ENCODE measurements at places on chromosomes 6 and 20.

GRCh38 chr6:158722176-158722729 is 72.4 kb downstream of the SYTL3 start:
- no peaks in the 10 kb centered on the region for H3K27me3 ChIP-seq
- peaks cover 7% of the 10 kb centered on the region for H3K4me1 ChIP-seq
- DNase-seq = no peak
- H3K36me3 ChIP-seq = no peaks in the 10 kb centered on the region
- H3K27ac ChIP-seq = no peak overlapping the region
- no peak overlapping the region for H3K4me3 ChIP-seq

DNA sequence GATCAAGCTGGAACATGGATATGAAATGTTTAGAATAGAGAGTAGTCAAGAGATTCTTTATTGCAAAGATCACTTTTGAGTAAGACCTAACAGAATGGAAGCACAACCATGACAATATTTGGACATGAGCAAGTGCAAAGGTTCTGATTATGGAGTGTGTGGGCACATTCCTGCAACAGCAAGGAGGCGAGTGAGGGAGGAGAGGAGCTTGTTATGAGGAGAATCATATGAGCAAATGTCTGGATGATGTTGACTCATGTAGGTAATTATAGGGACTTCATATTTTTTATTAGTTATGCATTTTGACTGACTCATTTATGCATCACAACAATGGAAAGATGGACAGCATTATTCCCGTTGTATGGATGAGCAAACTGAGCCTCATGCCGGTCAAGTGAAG is 100.8 kb upstream of the SLC35B3 start:
- no peaks in the 10 kb centered on the region for H3K4me1 ChIP-seq
- DNase-seq = no peak
- H3K27me3 ChIP-seq = no peaks in the 10 kb centered on the region
- no peak overlapping the region for H3K27ac ChIP-seq
- H3K4me3 ChIP-seq = no peak overlapping the region

- H3K4me3 ChIP-seq = no peak overlapping the region
- peaks cover 11% of the 10 kb centered on the region for H3K36me3 ChIP-seq
- no peaks in the 10 kb centered on the region for H3K4me1 ChIP-seq
- no peak overlapping the region for H3K27ac ChIP-seq
- DNase-seq = no peak
- H3K27me3 ChIP-seq = no peaks in the 10 kb centered on the region
Measured at GRCh38 chr20:10415013-10415650, 18.9 kb downstream of the MKKS start.

- H3K27me3 ChIP-seq = no peaks in the 10 kb centered on the region
- no peaks in the 10 kb centered on the region for H3K4me1 ChIP-seq
- no peak for DNase-seq
- no peak overlapping the region for H3K4me3 ChIP-seq
Measured at GRCh38 chr6:78525976-78526375, 341.4 kb upstream of the IRAK1BP1 start.

DNA sequence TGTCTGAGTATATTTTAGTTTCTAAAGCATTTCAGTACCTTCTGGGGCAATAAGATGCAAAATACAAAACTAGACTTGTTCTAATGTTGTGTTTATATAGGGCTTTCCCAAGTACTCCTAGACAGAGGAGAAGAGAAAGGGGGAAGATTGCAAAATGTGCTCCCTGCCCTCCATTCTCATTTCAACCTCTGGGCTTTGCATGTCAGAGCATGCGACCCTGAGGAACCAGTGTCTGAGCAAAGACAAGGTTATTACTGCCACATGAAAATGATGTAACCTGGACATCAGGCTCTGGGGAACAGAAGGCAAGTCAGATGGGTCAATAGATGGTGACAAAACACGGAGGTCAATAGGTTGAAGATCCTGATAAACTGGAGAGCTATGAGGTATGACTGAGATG is 253.5 kb upstream of the TCF21 start:
- H3K4me3 ChIP-seq = no peak overlapping the region
- H3K4me1 ChIP-seq = no peaks in the 10 kb centered on the region
- H3K27me3 ChIP-seq = no peaks in the 10 kb centered on the region
- no peaks in the 10 kb centered on the region for H3K36me3 ChIP-seq
- no peak overlapping the region for H3K27ac ChIP-seq

GRCh38 chr6:164927288-164928056 is 381.9 kb downstream of the C6orf118 start:
- H3K4me1 ChIP-seq = no peaks in the 10 kb centered on the region
- peak; percentile 87 for DNase-seq
- H3K27me3 ChIP-seq = no peaks in the 10 kb centered on the region
- H3K36me3 ChIP-seq = no peaks in the 10 kb centered on the region
- H3K27ac ChIP-seq = no peak overlapping the region

DNA sequence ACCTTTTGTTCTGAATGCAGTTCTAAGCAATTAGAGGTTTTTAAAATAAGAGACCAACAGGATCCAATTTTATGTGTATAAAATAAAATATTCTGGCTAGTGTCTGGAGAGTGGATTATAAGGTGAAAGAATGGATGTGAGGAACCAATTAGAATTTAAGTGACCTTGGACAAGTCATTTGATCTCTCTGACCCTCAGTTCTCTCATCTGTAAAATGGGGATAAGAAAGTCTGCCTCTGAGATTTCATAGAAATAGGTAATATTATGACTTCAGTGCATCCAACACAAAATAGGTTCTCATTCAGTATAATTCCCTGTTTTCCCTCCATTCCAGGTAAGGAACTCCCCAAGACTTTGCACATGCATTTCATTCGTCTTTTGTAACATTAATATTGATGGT is 18.9 kb downstream of the CASS4 start:
- H3K4me3 ChIP-seq = no peak overlapping the region
- no peaks in the 10 kb centered on the region for H3K27me3 ChIP-seq
- H3K4me1 ChIP-seq = no peaks in the 10 kb centered on the region
- DNase-seq = no peak

DNA sequence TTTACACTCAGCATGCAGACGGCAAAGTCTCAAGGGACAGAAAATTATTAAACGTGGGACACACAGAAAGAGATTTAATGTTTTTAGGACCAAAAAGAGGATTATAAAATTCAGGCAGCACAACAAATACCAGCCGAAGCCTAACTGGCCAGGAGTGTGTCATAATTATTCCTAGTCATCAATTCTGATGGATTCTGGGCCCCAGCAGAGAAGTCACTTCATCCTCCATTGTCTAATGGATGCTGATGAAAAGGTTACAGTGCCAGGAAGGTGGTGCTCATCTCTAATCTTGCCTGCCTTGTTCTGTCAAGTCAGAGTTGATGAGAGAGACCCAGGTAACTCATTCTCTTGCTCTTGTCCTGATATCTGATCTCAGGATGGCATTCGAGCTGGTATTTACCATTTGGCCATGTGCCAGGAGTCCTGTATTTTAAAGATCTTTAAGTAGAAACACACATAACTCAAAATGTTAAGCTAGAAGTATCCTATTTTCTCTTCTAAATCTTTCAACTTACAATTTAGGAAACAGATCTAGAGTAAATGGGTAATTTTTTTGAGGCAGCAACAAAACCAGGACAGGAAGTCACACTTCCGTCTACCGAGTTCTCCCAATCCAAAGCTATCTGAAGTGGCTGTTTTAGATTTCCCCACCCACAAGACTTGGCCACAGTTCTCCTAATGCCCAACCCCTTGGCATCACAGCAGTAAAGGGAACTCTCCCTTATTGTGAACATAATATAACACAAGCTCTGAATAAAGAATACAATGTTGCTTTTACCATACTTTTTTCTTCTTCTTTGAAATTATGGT is 50.0 kb downstream of the ADAT2 start:
- H3K36me3 ChIP-seq = no peaks in the 10 kb centered on the region
- no peak overlapping the region for H3K27ac ChIP-seq
- H3K4me3 ChIP-seq = no peak overlapping the region
- no peaks in the 10 kb centered on the region for H3K27me3 ChIP-seq
- DNase-seq = no peak
- H3K4me1 ChIP-seq = no peaks in the 10 kb centered on the region

- H3K27me3 ChIP-seq = no peaks in the 10 kb centered on the region
- H3K4me3 ChIP-seq = no peak overlapping the region
- H3K27ac ChIP-seq = no peak overlapping the region
- no peaks in the 10 kb centered on the region for H3K36me3 ChIP-seq
Measured at GRCh38 chr6:131692589-131692988, 8.6 kb downstream of the OR2A4 start.

DNA sequence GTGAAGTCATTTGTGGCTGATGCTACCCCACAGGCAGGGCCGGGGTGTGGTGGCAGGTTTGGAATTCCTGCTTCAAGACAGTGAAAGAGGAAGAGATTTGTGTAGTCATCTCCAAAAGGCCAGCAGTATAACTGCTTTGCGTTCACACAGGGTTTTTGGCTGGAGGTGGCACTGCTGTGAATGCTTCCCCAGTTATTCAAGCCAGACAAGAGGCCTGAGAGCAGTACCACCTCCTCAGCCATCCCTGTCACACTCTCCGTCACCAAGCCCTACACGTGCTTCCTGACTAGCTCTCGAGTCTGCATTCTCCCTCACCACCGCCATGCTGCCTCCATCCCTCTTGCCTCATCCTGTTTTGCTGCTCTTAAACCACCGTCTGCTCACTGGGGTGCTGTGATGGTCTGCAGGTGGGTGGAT is 23.9 kb downstream of the ARMC2 start:
- no peak overlapping the region for H3K4me3 ChIP-seq
- no peak overlapping the region for H3K27ac ChIP-seq
- H3K4me1 ChIP-seq = peaks cover 3% of the 10 kb centered on the region
- no peaks in the 10 kb centered on the region for H3K27me3 ChIP-seq
- DNase-seq = no peak
- no peaks in the 10 kb centered on the region for H3K36me3 ChIP-seq

GRCh38 chr6:31908791-31909190 is 6.9 kb upstream of the ZBTB12 start:
- H3K4me1 ChIP-seq = peaks cover 7% of the 10 kb centered on the region
- DNase-seq = no peak
- no peak overlapping the region for H3K27ac ChIP-seq
- no peaks in the 10 kb centered on the region for H3K27me3 ChIP-seq
- no peaks in the 10 kb centered on the region for H3K36me3 ChIP-seq
- H3K4me3 ChIP-seq = no peak overlapping the region

DNA sequence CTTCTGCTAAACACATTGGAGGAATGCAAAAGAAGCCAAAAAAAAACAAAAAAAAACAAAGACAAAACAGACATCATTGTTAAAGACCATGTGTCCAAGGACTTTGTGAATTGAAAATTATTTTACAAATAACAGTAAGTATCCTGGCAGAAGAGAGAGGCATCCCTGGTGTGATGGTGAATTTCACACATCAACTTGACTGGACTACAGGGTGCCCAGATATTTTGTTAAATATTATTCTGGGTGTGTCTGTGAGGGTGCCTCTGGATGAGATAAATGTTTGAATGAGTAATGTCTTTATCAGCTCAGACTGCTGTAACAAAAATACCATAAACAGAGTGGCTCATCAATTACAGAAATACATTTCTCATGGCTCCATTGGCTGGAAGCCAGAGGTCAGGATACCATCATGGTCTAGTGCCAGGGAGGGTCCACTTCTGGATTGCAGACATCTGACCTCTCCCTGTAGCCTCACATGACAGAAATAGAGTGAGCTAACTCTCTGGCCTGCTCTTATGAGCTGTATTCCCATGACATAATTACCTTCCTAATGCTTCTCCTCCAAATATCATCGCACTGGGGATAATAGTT is 12.2 kb upstream of the C6orf118 start:
- no peak for DNase-seq
- no peak overlapping the region for H3K4me3 ChIP-seq
- H3K27ac ChIP-seq = no peak overlapping the region
- H3K4me1 ChIP-seq = no peaks in the 10 kb centered on the region
- no peaks in the 10 kb centered on the region for H3K36me3 ChIP-seq
- H3K27me3 ChIP-seq = no peaks in the 10 kb centered on the region

DNA sequence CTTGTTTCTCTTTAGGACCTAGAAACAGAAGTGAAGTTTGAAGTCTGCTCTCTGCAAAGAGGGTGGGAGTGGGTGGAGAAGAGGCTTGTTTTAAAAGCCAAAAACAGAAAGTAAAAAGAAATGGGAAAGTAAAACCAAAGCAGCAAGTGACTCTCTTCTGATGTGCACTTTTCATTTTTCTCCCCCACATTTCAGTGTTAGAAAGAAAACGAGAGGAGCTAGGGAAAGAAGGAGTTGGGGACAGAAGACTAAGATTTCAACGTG is 1.3 kb downstream of the C6orf141 start:
- H3K4me3 ChIP-seq = peak overlapping the region; percentile 97
- H3K36me3 ChIP-seq = peaks cover 6% of the 10 kb centered on the region
- peaks cover 13% of the 10 kb centered on the region for H3K4me1 ChIP-seq
- H3K27ac ChIP-seq = no peak overlapping the region

DNA sequence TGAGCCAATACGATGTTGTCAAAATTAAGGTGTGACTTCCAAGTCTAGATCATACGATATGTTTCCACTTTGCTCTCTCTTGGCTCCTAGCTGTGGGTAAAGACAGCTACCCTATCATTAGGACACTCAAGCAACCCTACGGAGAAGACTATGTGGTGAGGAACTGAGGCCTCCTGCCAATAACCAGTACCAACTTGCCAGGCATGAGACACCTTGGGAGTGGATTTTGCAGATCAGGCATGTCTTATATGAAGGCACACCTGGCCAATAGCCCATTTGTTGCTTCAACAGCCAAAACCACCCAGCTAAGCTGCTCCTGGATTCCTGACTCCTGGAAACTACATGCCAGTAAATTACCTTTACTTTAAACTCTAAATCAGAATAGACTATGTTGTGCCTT is 863.4 kb downstream of the DHX35 start:
- no peaks in the 10 kb centered on the region for H3K36me3 ChIP-seq
- H3K4me1 ChIP-seq = no peaks in the 10 kb centered on the region
- no peak overlapping the region for H3K27ac ChIP-seq

- no peaks in the 10 kb centered on the region for H3K27me3 ChIP-seq
- H3K36me3 ChIP-seq = peaks cover 10% of the 10 kb centered on the region
- H3K4me3 ChIP-seq = no peak overlapping the region
- H3K27ac ChIP-seq = no peak overlapping the region
- DNase-seq = no peak
Measured at GRCh38 chr6:111683749-111684267, 78.1 kb upstream of the TRAF3IP2 start.

DNA sequence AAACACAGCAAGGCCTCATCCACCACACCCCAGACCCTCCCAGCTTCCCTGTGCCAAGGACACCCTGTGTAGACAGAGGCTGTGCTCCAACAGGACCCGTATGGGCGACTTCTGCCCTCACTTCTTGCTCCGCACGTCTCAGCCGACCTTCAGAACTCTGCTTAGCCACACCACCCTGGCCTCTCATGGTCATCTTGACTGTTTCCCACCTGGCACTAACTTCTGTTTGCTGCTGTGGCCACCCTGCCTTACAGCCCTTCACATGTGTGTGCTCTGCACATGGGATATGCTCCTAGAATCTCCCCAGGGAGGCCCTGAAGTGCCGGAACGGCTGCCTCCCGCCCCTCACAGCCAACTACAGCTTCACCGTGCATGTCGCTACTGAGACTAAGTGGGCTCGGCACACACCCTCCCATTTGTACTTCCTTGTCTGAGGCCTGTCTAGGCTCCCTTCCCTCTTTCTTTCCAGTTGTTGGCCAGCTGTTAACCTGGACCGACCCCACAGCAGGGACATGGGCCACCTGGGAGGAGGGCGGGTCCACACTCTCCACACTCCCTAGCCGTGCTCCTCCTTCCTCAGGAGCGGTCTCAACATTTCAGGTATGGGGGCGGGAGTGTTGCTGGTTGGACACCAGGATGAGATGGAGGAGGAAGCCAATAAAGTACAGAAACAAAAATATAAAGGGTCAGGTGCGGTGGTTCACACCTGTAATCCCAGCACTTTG is 69.6 kb downstream of the PYGB start:
- H3K36me3 ChIP-seq = peaks cover 6% of the 10 kb centered on the region
- H3K4me3 ChIP-seq = no peak overlapping the region
- no peak for DNase-seq
- no peaks in the 10 kb centered on the region for H3K27me3 ChIP-seq
- no peaks in the 10 kb centered on the region for H3K4me1 ChIP-seq
- no peak overlapping the region for H3K27ac ChIP-seq

All from H1 (cell line).